Stimulated activated naive B cell treated with anti-CD40 and anti-IgM and Interleukin-4, amounts not matched to agents 10 μg/mL and 1 μg/mL and 100 μg/mL, for 72 hours (primary cell): ENCODE measurements at places on chromosomes 1 and 21.

DNA sequence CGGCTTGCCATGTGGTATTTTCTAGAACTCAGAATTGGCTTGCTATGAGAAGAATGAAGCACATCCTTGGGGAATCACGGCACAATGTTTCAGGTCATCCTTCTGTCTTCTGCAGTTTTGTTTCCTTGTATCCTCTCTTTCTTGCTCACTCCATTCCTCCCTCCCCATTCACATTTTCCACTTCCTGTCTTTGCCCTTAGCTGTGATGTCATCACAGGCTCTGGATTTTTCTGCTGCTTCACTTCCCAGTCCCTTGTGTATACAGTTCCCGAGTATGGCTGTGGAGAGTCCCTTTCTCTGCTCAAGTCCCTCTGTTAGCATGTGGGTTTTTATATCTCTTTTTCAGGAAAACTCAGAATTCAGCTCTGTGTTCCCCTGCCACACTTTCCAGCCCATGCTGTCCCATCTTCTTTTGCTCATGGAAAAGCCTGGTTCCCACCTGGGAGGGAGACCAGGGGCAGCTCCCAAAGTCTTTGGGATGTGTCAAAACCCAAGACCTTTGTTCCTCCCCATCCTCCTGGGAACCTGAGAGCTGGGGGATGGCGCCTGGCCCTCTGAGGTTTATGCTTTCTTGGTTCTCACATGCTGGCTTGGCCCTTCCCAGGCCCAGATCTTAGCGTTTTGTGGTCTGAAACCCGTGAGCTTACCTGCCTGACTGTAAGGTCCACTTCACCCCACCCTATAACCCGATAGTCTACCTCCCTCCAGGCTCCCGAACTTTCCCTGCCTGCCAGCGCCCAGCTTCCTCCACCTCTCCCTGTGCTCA is 4.8 kb upstream of the RGS16 start:
- DNase-seq = no peak

GRCh38 chr1:145855426-145855948 is 3.4 kb downstream of the PIAS3 start:
- no peak for DNase-seq

DNA sequence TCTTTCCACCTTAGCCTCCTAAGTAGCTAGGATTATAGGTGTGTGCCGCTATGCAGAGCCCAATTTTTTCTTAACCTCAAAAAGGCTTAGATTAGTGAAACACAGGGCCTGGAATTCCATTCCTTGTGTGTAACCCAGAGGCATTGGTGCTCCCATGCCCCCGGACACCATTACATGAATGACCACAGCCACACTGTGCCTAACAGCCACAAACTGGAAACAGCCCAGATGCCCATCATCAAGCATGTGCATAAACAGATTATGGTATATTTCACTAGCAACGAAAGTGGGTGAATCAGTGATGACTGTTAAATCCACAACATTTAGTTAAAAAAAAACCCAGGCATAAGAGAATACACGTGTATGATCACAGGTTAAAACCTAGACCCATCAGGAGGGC is 24.4 kb downstream of the ADAM30 start:
- no peak for DNase-seq

- DNase-seq = no peak
These were observed 10.7 kb downstream of the MED18 start for GRCh38 chr1:28339551-28339950.

GRCh38 chr21:36079010-36079649 is 9.3 kb downstream of the CBR1 start:
- DNase-seq = no peak

DNA sequence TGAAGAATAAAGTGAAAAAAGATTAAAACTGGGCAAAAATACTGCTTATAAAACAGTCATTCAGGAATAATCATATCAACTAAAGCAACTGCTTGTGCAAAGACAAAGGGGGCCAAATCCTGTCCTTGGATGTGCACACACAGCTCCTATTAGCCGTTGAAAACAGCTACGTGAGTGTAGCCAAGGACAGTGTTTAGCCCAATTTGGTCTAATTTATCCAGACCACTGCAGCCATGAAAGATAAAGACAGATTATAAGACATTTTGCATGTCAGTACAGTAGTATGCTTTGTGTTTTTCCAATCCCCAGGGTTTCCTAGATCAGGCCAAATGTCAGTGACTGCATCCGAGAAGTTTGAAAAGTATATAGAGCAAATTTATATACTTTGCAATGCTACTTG is 146.3 kb upstream of the PKN2 start:
- DNase-seq = no peak

- DNase-seq = no peak
These were observed 23.7 kb downstream of the SRRM1 start for GRCh38 chr1:24666794-24667193.

- no peak for DNase-seq
These were observed 6.4 kb upstream of the CTNNBIP1 start for GRCh38 chr1:9916452-9916851.

- DNase-seq = no peak
These were observed 223.6 kb downstream of the LRRC7 start for GRCh38 chr1:69791311-69791710.

- no peak for DNase-seq
These were observed 169.2 kb upstream of the SGIP1 start for GRCh38 chr1:66364578-66365391.

DNA sequence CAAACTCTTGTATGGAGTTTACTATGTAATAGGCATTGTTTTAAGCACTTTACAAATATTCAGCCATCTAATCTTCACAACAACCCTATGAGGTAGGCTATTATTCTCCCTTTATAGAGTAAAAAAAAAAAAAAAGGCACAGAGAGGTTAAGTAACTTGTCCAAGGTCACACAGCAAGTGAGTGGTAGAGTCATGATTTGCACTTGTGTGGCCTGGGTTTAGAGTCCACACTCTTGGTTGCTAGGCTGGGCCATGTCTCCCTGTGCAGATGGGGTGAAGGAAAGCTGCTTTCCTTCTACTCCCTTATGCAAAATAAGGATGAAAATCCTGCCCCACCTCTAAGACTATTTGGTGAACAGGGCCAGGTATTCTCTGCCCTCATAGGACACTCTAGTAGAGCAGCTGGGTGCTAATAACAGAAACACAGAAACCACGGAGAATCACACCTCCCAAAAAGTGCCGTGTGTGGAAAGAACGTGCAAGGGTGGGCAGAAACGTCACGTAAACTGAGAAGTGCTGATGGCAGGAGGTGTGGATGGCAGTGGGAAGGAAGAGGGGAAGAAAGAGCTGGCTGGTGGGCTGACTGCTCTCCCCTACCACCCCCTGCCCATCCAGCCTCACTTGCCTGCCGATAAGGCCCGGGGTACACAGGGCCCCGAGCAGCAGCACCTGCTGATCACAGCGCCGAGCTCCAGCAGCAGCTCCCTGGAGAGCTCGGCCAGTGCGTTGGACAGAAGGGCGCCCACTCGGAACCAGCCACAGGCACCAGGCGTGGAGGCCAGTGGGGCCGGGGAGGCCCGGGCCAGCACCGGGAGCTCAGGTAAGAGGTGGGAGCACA is 28.3 kb upstream of the VPS13D start:
- DNase-seq = no peak

GRCh38 chr1:232445361-232446106 is 184.4 kb downstream of the SIPA1L2 start:
- DNase-seq = no peak

GRCh38 chr1:215660259-215660658 is 93.2 kb downstream of the KCTD3 start:
- DNase-seq = no peak

DNA sequence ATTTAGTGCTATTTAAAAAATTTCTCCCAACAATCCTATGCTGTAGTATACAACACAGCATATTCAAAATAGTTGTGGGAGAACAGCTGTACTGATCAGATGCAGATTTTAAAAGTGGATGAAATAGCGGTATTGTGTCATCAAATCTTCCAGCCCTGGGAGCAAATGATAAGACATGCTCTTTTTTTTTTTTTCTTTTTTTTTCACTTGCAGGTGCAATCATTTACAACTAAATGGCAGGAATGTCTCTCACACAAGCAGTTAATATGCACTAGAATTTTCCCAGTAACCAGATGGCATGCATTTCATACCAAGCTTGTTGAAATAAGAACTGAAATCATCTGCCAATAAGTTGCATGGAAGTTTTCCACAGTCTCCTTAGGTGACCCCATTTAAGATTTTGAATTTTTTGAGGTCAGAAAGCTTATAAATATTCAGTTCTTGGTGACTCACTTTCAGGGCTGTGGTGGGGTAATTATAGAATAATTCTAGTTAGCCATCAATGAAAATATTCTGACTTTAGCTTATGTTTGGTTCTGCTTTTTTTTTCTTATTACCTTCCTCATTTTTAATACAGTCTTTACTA is 623.9 kb upstream of the NR5A2 start:
- DNase-seq = no peak

DNA sequence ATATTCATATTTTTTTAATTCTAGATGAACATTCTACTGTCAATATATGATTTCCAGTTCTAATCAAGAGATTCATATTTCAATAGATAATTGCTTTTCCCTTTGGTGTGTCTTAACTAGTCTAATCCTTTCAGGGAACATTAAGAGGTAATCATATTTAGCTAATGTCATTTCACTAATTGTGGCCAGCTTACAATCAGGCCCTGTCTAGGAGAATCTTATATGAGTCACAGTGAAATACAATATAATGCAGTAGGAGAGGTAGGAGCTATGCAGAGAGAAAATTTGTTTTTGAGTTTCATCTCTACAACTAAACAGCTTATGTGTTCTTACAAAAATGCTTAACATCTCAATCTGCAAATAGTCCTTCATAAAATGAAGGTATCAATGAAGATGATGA is 85.9 kb downstream of the DPYD start:
- DNase-seq = no peak

GRCh38 chr1:154221278-154222001 is 685 bp downstream of the UBAP2L start:
- DNase-seq = peak; percentile 48

DNA sequence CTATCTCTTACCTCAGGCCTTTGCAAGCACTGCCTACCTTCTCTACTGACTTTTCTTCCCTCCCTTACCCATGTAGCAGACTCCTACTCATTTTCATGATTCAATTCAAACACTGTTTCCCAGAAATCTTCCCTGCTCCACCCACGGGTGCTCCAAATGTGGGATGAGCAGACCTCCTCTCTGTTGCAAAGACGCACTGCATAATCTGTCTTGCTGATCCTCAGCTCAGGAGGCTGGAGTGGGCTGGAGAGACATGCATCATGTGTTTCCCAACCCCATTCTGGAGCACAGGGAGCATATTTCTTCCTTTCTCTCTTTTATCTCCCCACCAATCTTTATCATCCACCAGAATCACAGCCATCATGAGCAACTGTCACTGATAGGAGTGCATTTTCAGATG is 459.9 kb upstream of the NFIA start:
- DNase-seq = no peak

DNA sequence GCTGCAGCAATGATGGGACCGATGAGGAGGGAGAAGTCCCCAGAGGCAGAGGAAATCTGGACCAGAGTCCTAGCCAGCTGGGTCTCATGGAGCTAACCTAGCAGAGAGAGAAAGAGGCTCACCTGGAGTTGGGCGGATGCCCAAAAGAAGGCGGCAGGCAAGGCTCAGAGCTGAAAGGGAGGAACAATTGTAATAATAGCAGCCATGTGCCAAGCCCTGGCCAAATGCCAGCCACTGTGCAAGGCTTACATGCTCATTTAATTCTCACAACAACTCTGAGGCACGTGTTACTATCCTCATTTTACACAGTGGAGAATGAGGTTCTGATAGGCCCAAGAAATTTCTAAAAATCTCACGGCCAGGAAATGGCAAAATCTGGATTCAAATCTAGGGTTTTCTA is 50.0 kb upstream of the ZNF648 start:
- DNase-seq = no peak

DNA sequence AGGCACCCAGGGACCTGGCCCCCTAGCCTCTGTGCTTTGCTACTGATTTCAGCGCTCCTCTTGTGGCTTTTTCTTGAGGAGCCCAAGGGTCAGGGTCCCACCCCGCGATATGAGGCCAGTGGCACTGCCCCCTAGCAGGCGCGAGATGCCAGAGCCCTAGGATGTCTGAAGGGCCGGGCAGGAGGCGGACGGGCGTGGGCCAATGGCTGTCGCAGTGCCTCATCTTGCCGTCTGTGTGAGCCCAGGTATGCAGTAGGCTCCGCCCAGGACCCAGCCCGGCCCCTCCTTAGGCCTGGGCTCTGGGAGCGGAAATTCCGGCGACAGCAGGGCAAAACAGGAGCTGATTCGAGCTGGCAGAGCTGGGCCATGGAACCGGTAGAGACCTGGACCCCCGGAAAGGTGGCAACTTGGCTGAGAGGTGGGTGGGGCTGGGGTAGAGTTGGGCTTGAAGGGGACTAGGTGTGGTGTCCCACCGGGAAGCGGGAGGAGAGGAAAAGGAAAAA is at the start of gene CNKSR1:
CNKSR1 (plus strand) TSS at position 310 of the 503 bp plus-strand sequence; CDS start at position 367, 57 bp downstream.
- DNase-seq = no peak

DNA sequence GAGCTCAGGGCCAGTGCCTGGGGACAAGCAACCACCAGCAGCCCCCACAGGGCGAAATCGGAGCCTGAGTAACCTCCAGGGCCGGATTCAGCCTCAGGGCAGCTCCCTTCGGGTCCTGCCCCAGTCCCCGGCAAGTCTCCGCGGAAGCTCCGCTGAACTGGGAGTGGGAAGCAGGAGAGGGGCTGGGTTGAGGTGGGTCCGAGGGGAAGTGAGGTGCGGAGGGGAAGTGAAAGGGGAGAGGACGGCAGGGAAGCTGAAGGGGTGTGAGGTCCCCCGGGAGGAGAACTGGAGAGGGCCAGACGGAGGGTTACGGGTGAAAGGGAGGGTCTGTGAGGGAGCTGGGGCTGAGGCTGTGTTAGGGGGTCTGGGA is 560 bp downstream of the PADI2 start:
- no peak for DNase-seq

- no peak for DNase-seq
These were observed 147.3 kb downstream of the DUSP10 start for GRCh38 chr1:221594576-221594975.

GRCh38 chr1:7373251-7373650 is 397.8 kb upstream of the VAMP3 start:
- no peak for DNase-seq

DNA sequence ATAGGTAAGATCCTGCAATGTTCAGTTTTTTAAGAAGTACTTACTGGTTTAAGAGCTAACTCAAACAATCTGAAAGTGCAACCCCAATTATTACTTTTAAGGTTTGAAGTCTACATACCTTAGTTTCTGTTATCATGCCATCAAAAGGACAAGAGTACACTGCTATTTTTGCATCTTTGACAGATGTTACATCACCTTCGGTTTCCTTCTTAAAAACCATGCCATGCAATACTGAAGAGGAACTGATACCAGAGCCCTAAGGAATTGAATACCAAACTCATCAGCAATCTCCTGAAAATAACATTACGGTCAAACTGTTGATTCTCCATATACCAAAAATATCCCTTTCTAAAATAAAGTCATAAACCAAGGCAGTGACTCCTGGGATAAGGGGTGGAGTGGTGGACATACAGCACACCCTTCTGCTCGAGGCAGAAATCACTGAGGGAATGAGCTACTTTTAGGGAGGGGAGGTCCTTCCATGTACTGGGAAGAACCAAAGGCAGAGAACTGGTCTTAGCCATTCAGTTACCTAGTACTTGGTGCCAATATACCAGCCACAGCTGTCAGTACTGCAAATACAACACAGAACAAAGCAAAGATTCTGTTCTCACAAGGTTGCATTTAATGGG is 8.5 kb downstream of the CCT8 start:
- no peak for DNase-seq
